Stimulated activated CD8-positive, alpha-beta memory T cell treated with anti-CD3 and anti-CD28 coated beads, Interleukin-4, amount 100 ng/mL, for 4 hours (primary cell): ENCODE measurements at places on chromosomes 4 and X.
A peak's percentile ranks its signal among the peaks of the same experiment; 100 is the strongest.

DNA sequence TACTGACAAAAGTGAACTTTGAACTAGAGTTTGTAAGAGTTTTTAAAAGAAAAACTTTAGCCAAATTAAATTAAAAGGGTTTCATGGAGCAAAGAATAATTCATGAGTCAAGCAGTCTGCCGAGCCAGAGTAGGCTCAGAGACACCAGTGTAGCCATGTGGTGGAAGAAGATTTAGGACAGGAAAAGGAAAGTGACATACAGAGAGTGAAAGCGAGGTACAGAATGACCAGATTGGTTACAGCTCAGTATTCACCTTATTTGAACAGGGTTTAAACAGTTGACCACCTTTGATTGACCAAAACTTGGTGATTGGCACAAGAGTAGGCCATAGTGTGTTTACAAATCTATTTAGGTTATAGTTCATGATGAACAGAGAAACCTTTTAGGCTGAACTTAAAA, 377.8 kb downstream of the KLHL4 start:
- no peak for DNase-seq

DNA sequence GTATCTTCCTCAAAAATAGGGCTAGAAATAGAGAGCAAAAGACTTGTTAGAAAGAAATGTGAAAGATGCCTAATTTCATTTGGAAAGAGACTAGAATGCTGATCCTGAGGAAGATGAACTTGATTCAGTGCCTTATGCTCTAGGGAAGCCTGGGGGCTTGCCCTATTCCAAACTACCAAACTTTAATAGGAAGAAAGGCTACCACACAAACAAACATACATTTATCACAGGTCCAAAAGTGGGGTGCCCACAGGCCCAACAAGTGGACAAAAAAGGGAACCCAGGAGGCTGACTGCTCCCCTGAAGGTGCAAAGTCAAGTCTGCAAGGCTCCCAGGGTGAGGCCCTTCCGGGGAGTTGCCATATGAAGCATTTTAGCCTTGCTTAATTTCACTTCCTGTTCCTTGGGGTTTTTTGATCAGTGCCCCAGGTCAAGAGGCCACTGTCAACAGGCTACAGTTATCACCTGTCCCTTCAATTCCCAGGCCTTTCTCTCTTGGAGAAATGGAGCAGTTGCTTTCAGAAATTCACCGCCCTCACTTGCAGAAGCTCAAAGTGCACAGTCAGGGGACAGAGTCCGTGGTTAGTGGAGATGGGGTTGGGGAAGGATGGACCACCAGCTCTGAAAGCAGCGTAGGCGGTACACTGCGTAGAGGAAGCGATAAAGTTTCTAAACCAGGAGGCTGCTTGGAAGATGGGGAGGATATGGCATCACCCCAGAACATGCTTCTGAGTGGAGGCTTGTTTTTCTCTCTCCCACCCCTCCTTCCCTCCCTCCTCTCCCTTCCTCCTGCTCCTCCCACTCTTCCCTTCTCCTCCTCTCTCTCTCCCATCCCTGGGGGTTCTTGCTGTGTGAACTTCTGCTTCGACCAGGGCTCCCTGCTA, 36.4 kb downstream of the TMEM154 start:
- no peak for DNase-seq

DNA sequence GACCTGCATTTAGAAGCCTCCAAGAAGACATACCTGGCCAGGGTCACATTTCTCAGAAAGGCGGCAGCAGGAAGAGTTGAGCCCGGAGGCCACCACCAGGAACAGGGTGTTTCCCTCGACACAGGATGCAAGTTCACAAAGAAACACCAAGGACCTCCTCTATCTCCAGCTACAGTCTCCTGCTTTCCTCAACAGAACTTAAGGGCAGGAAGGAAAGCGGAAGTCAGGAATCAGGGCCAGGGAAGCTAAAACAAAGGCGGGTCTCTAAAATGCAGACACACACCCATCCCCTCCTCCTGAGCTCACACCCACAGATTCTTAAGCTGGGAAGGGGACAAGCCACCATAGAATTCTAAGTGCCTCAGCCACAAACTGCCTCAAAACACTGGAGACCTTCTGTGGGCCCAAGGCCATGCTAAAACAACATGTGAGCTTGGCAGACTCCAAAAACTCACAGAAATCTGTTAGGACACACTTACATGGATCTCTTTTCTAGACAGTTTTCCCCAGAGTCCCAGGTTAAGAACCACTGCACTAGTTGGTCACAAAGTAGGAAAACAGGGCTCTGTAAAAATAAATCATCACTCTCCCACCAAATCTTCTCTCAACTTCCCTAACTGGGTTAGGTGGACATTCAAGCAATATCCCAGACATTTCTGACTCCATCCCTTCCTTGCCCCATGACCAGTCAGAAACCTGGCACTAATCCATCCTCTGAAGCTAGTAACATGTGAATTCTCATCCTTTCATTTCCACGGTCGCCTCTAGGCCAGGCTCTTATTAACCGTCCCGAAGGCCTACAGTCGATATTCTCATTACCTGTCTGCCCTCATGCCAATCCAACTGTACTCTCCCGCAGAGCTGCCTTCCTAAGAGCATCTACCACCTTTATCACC, 163.2 kb downstream of the APBB2 start:
- no peak for DNase-seq

- DNase-seq: no peak
Measured at GRCh38 chr4:165398570-165398969, 19.8 kb downstream of the CPE start.

DNA sequence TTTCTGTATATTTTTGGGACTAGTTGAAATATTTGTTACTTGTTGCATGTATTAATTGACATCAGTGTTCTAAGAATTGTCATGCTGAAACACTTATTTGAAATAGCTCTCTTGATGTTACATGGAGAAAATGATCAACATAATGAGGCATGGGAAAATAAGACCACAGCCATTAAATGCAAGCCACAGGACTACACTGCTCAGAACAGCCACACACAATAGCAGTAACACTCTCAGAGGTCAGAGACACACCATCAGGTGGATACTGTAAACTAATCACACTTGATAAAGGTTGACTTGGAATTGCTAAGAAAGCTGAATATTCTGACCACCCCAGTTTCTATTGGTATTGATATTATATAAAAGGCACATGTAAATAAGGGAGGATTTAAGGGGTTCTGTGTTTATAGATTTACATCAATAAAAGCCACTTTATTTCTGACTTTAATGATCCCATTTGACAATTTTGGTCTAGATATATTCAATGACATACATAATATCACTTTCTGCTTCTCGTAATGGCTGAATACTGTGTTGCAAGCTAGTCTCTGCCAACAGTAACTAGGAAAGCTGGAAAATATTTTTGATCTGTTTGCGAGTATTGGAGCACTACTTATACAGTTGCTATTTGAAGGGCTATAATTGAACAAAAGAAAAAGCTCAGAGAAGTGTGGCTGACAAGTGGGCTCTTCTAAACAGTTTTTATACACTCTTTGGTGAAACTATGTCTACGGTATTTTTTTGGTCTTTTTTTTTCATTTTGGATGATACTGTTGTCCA, 876.5 kb upstream of the INTU start:
- no peak for DNase-seq

- DNase-seq: no peak
Measured at GRCh38 chr4:176656108-176656507, 136.6 kb downstream of the VEGFC start.

DNA sequence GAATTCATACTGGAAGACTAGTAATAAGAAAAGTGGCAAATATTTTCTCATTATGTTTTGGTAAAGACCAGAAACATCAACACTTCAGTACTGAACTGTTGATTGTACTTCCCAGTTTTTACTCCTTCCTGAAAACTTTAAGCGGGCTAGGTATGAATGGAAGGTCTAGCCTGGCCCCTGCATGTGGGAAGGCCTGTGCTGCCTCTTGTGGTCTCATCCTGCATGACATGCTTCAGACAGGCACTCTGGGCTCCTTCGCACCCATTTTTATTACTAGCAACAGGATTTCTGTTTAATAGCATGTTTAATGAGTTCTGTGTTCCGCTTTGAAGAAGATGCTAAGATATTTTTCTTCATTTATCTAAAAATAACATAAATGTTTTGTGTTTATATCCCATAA, 279.1 kb downstream of the ANK2 start:
- no peak for DNase-seq

DNA sequence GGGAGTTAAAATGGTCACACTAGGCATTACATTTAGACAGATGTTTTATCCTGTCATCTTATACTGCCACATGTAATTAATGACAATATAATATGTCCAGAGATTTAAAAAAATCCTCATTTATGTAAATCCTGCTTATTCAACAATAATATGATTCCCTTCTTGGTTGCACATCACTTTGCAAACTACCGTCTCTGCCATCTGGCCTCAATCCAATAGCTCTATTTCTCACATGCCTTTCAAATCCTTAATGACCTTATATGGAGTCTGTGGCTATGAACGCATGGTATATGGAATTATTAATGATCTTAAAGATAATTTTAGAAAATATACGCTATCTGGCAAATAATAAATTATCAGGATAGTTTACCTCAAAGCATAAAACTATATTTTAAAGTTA, 144.5 kb downstream of the NPNT start:
- no peak for DNase-seq

GRCh38 chrX:110167952-110168451, 149.9 kb downstream of the AMMECR1 start:
- DNase-seq: peak; percentile 17

GRCh38 chr4:167721617-167722486, 370.5 kb upstream of the ANXA10 start:
- DNase-seq: no peak

GRCh38 chr4:66959207-66959606, 586.1 kb downstream of the CENPC start:
- DNase-seq: no peak

- no peak for DNase-seq
Measured at GRCh38 chrX:140766024-140766611, 56.6 kb downstream of the LINC00632 start.

DNA sequence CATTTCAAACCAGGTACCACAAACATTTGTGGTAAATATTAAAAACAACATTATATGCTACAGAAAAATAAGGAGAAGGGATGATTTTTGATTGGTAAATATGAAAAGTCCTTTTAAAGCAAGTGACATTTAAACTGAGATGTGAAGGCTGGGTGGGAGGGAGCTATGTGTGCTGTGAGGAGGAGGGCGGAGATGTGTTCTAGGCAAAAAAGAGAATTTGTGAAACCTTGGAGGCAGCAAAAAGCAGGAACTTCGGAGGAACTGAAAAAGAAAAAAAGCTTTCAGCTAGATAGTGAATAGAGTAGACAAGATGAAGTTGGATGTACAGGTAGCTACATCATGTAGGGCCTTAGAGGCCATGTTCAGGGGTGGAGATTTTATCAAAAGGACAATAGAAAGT, 10.1 kb upstream of the ARAP2 start:
- no peak for DNase-seq

DNA sequence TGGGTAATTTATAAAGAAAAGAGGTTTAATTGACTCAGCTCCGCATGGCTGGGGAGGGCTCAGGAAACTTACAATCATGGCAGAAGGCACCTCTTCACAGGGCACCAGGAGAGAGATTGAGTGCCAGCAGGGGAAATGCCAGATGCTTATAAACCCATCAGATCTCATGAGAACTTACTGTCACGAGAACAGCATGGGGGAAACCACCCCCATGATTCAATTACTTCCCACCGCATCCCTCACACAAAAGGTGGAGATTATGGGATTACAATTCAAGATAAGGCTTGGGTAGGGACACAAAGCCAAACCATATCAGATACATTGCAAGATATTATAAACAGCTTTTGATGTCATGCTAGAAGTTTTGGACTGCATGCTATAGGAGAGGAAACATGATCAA, 204.3 kb downstream of the VEGFC start:
- no peak for DNase-seq

DNA sequence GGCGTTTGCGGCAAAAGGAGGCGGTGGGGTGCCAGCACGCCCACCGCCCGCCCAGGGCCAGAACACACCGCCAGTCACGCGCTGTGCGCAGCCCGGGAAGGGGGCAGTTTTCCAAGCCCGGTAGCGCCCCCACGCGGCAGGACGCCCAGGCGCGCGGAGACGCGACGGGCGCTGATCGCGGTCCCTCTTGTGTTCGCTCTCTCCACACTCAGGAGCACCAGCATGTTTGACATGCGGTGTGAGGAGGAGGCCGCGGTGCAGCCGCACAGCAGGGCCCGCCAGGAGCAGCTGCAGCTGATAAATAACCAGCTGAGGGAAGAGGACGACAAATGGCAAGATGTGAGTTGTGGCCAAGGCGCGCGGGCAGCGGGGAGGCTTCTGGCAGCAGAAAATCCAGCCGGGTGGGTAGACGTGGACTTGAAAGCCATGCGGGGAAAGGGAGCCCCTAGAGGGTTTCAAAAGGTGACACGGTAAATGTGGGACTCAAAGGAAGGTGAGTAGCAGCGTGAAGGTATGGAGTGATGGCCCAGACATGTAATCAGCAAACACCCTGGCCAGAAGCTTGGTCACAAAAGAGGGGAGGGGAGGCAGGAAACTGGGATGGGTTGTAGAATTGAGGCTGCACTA, 104.1 kb downstream of the PHOX2B start:
- DNase-seq: no peak

DNA sequence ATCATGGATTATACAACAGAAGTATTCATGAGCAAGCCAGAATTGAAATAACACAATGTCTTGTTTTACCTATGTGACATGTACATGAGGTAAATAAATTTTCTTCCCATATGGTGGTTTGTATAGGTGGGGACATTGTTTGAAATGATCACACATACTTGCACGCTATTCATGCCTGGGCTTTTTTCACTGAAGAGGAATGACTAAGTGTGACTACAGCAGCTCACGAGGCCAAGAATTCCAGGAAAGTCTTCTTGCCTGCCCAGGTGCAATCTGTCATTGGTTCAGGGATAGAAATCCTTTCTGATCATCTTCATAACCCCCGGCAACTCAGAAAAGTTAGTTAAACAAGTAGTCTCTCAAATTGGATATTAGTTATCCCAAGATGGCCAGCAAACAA, 36.3 kb upstream of the AREG start:
- no peak for DNase-seq

- no peak for DNase-seq
Measured at GRCh38 chr4:2322227-2322626, 60.3 kb upstream of the MXD4 start.

DNA sequence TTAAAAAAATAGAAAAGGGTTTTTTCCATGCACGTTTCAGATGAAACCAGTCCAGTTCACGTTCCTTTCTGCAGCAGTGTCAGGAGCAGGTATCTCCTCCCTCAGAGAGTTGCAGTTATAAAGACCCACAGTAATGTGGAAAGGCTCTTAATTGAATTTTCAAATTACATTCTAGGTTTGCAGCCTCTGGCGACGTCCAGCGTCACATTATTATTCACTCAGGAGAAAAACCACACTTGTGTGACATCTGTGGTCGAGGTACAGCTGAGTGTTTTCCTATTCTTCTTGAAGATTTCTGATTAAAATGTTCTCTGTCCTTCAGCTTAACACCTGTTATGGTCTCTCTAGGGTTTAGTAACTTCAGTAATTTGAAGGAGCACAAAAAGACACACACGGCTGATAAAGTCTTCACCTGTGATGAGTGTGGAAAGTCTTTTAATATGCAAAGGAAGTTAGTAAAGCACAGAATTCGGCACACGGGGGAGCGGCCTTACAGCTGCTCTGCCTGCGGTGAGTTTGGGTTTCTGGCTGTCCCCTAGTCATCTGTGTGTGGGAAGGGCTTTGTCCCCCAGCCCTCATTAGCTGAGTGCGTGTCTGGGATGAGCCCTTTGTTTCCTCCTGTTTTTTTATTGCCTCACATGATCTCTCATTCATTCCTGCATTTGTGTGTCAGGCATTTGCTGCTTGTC, 25.6 kb downstream of the ZBTB49 start:
- DNase-seq: no peak
